Activated T-helper 9 cell treated with anti-CD3 and anti-CD28 coated beads, Interleukin-2, amount 50 U/mL, for 16 hours (primary cell): ENCODE measurements at places on chromosomes 7 and 10.

DNA sequence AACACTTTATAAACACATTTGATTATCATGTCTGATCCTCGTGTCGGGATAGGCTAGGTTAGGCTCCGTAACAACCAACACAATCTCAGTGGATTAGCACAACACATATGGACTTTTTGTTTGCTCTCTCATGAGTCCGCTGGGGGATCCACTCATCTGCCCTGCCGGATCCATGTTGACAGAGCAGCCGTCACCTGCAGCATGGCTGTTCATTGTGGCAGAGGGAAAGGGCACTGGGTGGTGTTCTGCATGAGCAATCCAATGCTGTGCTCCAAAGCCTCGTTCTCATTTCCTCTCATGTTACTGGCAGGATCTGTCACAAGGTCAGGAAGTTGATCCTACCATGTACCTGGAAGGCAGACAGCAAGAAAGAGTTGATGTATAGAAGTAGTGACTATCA lies 62.5 kb upstream of the RAPGEF5 start:
- DNase-seq: no peak

GRCh38 chr7:92730808-92731207 lies 105.6 kb downstream of the CDK6 start:
- no peak for DNase-seq

- no peak for DNase-seq
Measured at GRCh38 chr7:83040484-83040883, 122.2 kb downstream of the PCLO start.

- DNase-seq: no peak
Measured at GRCh38 chr7:23607130-23607529, 9.9 kb downstream of the CCDC126 start.

GRCh38 chr10:131725581-131726069 lies 175.2 kb upstream of the PPP2R2D start:
- no peak for DNase-seq

GRCh38 chr10:11908991-11909390 lies 85.8 kb downstream of the PROSER2 start:
- no peak for DNase-seq

GRCh38 chr10:9052767-9053166 lies 998.3 kb downstream of the GATA3 start:
- DNase-seq: no peak

DNA sequence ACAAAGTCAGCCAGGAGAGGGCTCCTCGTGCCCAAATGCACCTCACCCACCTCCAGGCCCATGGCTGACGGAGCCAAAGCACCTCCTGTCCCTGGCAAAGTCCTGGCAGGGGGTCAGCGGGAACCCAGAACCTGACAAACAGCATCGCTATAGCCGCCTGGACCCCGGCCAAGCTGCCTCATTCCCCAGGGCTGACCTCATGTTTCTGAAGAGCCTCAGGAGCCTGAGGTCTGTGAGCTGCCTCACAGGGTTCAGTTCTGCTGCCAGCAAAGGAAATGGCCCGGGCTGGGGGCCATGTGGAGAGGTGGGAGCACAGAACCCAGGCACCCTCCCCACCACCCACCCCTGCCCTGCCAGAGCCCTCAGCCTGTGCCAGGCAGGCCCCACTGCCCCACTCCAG lies 4.2 kb upstream of the NANOS1 start:
- no peak for DNase-seq

GRCh38 chr7:50646069-50646468 lies 80.9 kb upstream of the DDC start:
- no peak for DNase-seq

DNA sequence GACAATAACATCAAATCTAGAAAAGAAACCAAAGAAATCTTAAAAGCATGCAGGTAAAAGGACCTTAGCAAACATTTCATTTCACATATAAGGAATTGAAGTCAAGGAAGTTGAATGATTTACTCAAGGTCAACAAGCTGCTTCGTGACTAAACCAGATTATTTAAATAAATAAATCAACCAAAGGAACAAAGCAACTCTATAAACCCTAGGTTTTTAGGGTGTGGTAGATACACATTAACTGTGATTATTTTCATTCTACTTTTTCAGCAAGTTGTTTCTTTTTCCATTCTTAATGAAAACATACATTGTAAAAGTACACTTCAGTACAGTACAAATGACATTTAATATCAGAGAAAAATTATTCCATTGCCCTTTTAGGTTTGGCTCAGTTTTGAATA lies 382.0 kb upstream of the STEAP1 start:
- no peak for DNase-seq

- no peak for DNase-seq
Measured at GRCh38 chr7:70782796-70783195, 349.1 kb upstream of the GALNT17 start.

DNA sequence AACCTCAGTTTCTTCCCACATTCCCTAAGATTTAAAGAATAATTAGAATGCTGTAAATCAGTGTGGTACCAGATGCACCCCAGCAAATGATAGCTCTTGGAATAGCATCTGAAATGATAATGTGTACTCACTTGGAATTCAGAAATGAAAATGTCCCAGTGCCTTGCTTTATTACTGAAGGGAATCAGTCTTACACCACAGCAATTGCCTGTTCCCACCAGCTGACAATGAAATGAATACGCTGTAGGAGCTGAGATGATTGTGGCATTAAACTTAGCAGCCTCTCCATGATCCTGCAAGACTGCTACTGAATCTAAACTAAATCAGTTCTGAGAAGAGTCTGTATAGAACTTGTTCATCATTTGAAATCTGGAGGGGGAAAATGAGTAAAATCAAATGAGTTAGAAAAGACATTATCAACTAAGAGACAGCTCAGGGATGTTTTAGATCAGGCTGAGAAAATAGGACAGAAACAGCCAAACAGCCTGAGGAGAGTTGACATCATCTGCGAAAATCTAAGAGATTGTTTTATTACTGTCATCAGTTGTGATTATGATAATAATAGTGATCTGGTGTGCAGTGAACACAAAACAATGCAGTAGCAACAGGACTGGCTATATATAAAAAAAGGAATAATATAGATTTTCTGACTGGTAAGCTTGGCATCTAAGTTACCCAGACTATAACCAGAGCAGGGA lies 108.6 kb upstream of the SLC13A1 start:
- no peak for DNase-seq

DNA sequence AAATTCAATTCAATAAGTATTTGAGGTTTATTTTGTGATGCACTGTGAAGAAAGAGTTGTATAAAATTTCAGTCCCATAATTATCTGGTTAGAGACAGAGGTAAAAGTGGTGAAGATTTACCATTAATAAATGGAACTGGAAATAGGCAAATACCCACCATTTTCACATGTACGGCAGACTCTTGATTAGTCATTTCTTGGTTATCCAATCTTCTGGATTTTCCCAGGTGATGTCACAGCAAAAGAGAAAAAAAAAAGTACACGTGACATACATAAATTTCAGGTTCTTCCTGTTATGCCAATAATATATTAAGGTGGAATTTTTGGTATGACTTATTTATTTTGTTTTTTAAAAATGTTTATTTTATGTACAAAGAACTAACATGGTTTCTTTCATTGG lies 26.8 kb downstream of the NT5C3A start:
- no peak for DNase-seq

- no peak for DNase-seq
Measured at GRCh38 chr10:123663522-123663921, 2.6 kb upstream of the GPR26 start.

- DNase-seq: no peak
Measured at GRCh38 chr7:44182827-44183226, 6.4 kb downstream of the GCK start.

- no peak for DNase-seq
Measured at GRCh38 chr7:23965296-23965695, 255.3 kb downstream of the STK31 start.

DNA sequence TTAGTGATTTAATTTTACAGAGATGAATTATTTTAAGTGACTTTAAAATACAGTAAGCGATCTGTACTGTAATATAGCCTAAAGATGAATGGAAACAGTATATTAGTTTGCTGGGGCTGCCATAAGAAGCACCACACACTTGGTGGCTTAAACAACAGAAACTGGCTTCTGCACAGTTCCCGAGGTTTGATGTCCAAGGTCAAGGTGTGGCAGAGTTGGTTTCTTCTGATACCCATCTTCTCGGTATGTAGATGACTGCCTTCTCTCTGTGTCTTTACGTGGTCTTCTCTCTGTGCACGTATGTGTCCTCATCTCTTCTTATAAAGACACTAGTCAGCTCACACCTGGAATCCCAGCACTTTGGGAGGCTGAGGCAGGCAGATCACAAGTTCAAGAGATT lies 64.0 kb upstream of the KMT2E start:
- DNase-seq: no peak

- DNase-seq: no peak
Measured at GRCh38 chr7:70303780-70304179, 705.5 kb downstream of the AUTS2 start.

GRCh38 chr10:91077549-91078071 lies 142.9 kb upstream of the PCGF5 start:
- no peak for DNase-seq

GRCh38 chr10:34101001-34101400 lies 714.1 kb downstream of the PARD3 start:
- DNase-seq: no peak

DNA sequence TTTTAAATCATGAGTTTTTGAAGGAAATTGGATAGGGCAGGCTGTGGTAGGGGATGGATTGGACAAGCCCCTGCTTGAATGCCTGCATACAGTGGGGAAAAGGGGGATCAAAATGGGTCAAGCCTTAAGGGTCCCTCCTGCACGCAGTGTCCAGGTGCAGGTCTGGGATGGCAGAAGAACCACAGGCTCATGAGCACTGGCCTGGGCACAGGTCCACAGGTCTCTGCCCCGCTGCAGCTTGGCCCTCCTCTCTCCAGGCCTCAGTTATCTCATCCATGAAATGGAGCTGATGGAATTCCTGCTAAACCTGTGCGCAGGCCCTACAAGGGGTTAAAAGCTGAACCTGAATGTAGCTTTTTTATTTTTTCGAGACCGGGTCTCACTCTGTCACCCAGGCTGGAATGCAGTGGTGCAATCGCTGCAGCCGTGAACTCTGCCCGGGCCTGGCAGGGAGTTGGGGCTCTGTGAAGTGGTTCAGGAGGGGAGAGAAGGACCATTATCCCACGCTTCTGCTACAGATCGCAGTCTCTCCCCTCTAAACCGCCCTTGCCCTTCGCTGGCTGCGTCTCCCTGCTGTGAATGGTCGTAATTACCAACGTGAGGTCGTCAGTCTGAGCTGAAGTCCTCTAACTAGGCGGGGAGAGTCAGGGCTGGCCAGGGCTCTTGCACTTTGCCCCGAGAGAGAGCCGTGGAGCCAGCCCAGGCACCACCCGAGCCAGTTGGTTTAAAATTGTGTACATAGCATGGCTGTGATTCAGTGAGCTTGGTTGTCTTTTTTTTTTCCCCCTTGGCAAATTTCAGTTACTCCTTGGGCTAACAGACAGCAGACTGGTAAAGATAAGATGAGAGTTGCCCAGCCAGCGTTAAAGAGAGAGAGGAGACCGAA lies 77.5 kb upstream of the GTF2I start:
- DNase-seq: no peak

GRCh38 chr7:94525923-94526322 lies 16.3 kb downstream of the CASD1 start:
- no peak for DNase-seq

GRCh38 chr10:4638099-4638498 lies 187.9 kb upstream of the AKR1E2 start:
- DNase-seq: no peak

DNA sequence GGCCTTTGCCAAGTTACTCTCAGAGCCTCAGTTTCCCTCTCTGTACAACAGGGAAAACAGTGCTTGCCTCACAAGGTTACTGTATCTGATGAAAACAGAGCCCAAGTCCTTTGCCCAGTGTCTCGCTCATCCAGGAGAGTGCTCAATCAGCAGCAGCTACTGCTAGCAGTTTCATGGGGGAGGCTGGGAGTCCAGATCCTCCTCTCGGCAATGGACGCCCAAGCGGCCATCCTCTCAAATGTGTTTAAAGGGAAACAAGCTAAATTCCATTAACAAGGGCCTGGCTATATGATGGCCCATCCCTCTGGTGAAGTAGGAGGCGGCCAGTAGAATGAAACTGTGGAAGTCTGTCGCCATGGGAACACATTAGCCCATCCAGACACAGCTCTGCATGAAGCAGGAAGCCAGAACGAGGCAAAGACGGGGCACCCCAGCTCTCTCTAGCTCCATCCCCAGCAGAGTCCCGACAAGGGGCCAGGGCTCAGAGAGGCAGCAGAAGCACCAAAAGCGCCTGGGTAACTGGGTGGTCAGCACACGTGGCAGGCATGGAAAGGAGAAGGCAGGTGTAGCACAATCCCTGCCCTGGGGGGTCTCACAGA lies 35.2 kb downstream of the FAM53B start:
- DNase-seq: no peak

DNA sequence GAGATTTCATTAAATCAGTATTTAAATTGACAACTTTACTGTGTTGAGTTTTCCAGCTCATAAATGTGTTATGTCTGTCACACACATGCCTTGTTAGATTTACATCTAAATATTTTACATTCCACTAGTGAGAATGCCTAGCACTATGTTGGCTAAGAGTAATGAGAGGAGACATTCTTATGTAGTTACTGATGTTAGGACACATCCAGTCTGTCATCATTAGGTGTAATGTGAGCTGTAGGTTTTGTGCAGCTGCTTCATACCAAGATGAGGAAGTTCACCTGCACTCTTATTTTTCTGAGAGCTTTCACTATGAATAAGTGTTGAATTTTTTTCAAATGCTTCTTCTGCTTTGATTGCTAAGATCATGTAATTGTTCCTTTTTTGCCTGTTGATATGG lies 218.0 kb upstream of the IGFBP3 start:
- no peak for DNase-seq

DNA sequence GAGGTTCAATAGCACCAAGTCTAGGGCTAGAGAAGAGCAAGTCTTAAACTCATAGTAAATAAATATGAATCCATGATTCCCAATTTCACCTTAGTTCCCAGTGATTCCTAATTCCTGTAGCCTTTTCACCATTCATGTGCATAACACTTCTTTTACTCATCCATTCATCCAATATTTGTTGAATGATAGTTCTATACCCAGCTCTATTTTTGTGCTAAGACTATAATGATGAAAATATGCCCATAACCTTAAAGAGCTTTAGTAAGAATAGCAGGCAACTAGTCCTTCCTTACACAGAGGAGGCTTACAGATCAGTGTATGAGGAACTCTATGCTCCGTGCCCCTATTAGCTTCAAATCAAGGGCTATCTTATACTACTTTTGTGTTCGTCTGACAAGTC lies 280.2 kb upstream of the CHRM2 start:
- DNase-seq: no peak

DNA sequence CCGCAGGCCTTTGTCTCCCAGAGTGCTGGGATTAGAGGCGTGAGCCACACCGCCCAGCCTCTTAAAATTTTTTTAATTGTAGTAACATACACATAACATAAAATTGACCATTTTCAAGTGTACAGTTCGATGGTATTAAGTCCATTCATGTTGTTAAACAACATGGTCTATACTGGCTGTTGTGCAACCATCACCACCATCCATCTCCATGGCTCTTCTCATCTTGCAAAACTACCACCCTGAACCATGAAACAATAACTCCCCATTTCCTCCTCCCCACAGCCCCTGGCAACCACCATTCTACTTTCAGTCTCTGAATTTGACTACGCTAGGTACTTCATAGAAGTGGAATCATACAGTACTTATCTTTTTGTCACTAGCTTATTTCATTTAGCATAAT lies 7.9 kb upstream of the ZFYVE27 start:
- no peak for DNase-seq
